ENCODE measurements at places on chromosomes 7 and 10.

- DNase-seq: no peak
These were observed 155.3 kb upstream of the FRMD4A start for GRCh38 chr10:14485986-14486385.

GRCh38 chr7:75738604-75738974, at the start of gene HIP1:
TSS of gene HIP1 (minus strand) at chr7:75738941. CDS start at chr7:75738920, 21 bp downstream.
- DNase-seq: no peak

DNA sequence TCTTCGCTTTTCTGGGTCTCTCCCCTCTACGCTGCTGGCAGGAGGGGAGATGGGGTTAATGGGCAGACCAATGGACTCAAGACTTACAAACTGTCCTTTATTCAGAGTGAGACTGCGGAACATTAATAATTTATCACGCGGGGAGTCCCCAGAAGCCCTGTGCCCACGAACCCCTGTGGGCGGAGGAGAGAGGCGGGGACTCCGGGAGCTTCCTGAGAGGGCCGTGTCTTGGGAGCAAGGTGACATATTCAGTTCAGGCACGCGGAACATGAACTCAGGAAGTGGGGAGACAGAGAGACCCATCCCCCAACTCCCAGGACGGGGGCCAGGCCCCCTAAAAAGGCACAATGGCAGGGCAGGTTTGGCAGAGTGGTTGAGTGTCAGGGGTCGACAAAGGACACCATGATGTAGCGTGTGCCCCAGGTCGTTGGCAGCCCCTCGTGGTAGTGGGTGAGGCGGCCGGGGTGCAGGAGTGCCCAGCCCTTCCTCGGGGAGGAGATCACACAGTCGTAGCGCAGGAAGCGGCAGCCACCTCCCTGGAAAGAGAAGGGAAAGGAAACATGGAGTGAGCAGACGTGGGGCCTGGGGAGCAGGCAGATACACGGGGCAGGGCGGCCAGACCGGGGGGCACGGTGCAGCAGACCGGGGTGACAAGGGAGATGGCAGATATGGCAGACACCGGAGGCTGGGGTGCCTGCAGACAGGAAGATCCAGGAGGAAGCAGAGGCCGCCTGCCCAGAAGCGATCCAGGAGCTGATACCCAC, 5.2 kb upstream of the MOGAT3 start:
- DNase-seq: no peak

- DNase-seq: no peak
These were observed 153.2 kb downstream of the MAD1L1 start for GRCh38 chr7:2079332-2080059.

DNA sequence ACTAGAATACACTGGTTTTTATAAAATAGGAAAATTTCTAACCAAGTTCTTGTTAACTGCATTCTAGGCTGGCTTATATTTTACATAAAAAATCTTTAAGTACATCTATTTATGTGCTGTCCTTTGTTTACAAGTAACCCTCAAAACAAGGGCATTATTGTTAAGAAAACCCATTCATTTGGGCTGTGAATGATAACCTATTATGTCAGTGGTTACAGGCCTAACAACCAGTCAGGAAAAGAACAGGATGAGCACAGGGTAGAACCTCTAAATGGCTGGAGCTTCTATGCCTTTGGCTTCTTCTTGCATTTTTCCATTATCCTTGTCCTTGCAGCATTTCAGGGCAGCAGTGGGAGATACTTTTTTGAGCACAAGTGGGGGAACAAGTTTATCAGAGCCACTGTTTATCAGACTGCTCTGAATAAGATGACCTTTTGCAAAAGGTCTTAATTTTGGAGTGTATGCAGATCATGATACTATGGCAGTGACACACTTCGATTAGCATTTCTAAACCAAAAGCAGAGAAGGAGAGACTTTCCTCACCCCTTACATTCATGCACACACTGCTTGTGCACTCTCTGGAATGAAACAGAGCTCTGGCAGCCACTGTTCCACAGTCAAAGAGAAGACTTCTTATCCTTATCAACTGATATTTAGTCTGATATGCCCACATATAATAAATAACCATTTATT, 10.9 kb downstream of the GPR37 start:
- no peak for DNase-seq

- DNase-seq: peak; percentile 83
These were observed 105.8 kb downstream of the BMPER start for GRCh38 chr7:34011017-34011695.

DNA sequence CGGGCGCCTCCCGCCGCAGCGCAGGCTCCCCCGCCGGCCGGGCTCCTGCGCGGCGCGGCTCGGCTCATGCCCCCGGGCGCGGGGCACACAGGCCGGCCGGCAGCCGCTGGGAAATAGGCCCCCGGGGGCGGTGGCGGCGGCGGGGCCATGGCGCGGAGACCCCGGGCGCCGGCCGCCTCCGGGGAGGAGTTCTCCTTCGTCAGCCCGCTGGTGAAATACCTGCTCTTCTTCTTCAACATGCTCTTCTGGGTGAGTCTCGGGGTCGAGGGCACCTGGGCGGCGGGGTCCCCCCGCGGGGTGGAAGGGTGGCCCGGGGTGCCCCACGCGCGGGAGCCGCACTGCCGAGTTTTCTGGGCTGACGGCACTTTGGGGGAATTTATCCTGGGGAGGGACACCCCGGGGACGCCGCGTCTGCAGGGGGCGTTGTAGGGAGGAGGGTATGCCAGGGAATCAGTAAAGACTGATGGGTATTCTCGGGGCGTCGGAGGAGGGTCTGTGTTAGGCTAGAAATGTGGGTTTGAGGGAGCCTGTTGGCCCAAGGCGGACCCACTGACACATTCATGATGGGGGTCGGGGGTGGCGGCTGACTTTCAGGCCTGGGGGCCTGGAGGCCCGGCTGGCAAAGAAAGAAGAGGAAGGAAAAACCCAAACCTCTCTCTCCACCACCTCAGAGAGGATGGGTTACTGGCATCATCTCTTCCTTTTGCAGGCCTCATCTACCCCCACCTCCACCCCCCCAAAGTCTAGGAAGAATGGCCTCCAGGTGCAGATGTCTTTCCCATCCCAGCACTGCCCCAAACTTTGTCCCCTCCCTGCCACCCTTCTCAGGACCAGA, 544 bp downstream of the TSPAN33 start:
- no peak for DNase-seq

DNA sequence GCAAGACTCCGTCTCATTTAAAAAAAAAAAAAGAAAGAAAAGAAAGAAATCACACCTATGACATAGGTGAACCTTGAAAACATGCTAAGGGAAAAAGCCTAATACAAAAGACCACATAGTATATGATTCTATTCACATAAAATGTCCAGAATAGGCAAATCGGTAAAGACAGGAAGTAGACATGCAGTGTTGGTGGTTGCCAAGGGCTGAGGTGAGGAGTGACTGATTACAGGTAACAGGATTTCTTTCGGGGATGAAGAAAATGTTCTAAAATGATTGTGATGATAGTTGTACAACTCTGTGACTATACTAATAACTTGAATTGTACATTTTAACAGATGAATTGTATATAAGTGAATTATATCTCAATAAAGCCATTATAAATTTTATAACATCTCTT, 3.3 kb downstream of the XPNPEP1 start:
- no peak for DNase-seq

GRCh38 chr10:98357194-98357822, 57.7 kb downstream of the PYROXD2 start:
- no peak for DNase-seq

DNA sequence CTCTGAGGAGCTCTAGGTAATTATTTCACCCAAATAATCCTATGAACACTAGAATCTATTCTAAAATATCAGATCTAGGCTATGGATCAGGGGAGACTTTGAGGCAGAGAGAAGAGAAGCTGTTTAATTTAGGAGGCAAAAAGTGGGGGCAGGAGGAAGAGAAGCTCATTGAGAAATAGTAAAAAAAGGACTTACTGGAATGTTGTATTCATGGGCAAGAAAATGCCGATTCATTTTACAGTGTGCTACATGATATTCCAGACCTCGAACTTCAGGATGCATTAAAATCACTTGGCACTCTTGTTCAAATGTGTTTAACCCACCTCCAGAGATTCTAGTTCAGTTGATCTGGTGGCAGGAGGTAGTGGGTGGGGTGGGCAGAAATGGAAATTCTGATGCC, 109.5 kb upstream of the ITGB1 start:
- no peak for DNase-seq

- peak; percentile 58 for DNase-seq
These were observed 60.8 kb downstream of the ZNF438 start for GRCh38 chr10:30970760-30971460.

DNA sequence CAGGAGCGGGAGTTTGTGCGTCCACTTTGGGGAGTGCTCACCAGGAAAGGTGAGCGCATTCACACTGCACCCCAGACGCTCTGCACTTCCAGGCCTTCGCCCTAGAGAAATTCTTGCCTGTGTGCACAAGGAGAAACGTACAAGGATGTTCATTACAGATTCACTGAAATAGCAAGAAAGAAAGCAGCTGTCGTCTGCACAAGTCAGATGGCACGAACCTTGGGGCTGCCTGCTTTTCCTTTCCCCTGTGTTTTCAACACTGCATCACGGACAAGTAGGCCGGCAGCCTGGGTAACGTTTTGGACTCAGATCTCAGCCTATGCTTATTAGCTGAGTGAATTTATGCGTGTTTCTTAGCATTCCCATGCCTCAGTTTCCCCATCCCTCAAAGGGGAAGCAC, 546.8 kb upstream of the FOXK1 start:
- DNase-seq: no peak

DNA sequence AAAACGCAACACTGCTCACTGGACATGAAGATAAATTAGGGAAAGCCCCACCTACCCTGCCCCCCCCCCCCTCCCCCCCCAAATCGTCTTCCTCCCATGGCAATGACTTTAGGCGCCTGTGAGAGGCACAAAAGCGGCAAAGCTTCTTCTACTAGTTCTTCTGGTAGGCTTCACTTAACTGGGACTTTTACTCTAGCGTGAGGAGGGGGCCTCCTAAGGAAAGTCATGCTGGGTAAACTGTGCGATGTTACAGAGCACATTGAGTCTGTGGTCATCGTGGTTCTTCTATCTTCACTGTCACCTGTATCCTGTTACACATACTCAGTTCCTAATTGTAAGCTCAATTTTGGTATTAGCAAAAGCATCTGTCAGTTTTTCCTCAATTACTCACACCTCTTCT, 25.1 kb downstream of the HSPB1 start:
- DNase-seq: no peak

- peak; percentile 7 for DNase-seq
These were observed 100.6 kb downstream of the MICU1 start for GRCh38 chr10:72525277-72525676.

DNA sequence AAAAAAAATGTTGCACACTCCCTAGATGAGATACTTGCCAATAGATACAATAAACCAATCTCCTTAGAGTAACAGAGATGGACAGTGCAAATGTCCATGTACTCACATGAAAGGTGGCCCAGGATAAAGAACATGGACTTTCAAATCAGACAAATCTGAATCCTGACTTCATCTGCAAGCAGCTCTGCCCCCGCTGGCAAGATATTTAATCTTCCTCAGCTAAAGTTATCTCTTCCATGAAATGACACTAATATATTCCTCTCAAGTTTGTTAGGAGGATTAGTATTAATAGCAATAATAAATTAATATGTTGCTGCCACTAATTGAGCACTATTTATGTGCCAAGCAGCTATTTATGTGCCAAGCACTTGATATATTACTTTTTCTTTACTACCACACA, 148.6 kb upstream of the YAE1 start:
- DNase-seq: no peak

- DNase-seq: no peak
These were observed 32.2 kb downstream of the ADAM22 start for GRCh38 chr7:87966271-87966670.

DNA sequence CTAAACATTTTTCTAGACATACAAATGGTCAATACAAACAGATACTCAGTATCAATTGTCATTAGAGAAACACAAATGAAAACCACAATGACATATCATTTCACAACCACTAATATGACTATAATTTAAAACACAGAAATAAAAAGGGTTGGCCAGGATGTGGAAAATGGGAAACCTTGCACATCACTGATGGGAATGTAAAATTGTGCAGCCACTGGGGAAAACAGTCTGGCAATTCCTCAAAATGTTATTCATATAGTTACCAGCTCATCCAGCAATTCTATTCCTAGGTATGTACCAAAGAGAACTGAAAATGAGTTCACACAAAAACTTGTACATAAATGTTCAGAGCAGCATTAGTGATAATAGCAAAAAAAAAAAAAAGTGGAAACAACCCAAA, 106.1 kb upstream of the LRRTM3 start:
- DNase-seq: no peak

DNA sequence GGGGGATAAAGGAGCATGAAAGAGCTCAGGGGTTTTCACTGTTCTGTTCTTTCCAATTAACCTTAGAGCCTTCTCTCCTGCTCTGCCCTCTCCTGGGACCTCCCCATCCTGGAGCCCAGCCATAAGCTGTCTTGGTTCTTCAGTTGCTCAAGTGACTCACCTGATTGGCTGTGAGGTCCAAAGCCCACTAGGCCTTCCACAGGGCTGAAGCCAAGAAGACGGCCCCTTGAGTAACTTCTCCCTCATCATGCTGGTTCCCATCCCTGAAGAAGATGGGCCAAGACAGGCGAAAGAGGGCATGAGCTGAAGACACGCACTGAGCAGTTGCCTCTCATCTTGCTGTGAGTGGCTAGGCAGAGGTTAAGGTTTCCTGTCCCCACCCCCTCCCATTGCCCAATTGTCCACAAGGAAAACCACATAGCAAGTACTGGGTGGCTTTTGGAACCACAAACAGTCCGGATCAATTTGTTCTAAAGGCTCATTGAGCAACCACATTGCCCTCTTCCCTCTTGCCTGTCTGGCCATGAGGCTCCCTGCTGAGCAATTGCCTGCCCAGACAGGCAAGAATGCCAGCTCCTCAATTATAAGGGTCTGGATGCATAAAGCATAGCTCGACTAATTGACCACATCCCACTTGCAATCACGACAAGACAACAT, 43.9 kb upstream of the GPAM start:
- no peak for DNase-seq

DNA sequence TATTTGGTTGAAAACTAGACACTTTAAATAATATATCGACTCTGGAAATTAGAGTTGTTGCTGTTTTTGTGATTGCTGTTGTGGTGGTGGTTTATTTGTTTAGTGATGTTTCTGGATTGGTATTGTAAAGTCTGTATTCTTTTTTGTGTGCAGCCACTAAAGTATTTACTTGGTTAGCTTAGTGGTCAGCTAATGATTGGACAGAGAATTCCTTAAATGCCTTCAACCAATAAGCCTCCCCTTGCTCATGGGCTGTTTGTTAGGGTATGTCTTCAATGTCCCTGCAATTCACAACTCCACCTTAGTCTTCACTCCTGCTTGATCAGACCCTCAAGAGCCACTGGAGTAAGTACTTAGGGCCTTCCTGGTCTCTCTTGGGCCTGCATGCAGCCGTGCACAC, 71.0 kb downstream of the PAXIP1 start:
- DNase-seq: no peak

DNA sequence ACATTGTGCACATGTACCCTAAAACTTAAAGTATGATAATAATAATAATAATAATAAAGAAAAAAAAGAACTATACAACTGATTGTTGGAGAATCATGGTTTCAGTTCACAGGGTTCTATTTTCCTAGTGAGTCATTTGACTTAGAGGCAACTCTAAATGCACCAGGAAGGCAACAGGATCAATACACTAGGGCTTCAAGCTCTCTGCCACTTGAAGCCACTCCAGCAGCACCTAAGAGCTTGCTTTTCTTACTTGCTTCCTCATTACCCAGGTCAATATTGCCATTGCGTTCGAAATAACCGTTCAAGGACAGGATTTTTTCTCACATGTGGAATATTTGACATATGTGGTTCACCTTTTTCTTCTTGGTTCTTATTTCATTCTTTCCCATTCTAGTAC, 189.7 kb downstream of the GRM3 start:
- no peak for DNase-seq
